ENCODE measurements at places on chromosomes 16 and 17.

- no peak for DNase-seq
These were observed 4.5 kb upstream of the CCDC57 start for GRCh38 chr17:82217120-82217529.

GRCh38 chr17:57512691-57513090 lies 232.4 kb downstream of the CCDC182 start:
- no peak for DNase-seq

DNA sequence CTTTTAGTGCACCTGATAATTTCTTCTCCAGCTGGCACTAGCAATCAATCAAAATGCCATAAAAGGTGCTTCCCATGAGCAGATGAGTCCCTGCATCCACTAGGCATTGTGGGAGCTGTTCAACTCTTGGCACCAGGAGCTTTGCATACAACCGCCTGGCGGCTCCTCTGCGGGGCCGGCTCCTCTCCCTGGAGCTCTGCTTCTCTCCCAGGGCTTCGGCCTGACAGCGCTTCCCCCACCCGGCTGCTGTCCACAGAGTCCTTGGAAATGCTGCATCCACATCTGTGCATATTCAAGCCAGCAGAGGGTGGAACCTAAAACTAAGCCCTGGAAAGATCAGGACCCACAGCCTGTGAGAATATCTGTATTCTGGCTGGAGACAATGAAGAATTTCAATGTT lies 62.9 kb downstream of the LMF1 start:
- no peak for DNase-seq

GRCh38 chr17:55200904-55201303 lies 63.9 kb upstream of the HLF start:
- no peak for DNase-seq

DNA sequence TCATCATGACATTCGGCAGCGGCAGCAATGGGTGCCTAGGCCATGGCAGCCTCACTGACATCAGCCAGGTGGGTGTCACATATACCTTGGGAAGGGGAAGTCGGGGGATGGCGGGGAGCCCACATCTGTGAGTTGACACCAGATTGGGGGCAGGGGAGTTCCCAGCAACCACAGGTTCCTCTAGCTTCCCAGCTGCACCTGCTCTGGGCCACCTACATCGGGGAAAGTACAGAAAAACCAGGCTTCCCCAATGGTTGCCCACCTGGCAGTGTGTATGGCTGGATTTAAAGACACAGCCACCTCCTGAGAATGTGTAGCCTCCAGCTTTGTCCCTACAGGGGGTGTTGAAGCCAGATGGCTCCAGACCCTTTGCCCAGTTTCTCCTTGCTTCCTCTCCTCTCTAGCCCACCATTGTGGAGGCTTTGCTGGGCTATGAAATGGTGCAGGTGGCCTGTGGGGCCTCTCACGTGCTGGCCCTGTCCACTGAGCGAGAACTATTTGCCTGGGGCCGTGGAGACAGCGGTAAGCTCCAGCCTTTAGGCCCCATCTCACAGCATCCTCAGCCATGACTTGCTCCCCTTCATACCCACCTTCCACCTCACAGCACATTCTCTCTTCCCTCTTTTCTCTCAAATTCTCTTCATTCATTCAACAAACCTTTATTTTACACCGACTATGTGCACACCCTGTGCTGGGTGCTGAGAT lies 5.0 kb upstream of the TRAF4 start:
- DNase-seq = no peak

GRCh38 chr17:1645207-1646171 lies at the start of gene SCARF1:
SCARF1 (minus strand) TSS chr17:1645732; CDS start chr17:1645697, 35 bp downstream.
- no peak for DNase-seq

DNA sequence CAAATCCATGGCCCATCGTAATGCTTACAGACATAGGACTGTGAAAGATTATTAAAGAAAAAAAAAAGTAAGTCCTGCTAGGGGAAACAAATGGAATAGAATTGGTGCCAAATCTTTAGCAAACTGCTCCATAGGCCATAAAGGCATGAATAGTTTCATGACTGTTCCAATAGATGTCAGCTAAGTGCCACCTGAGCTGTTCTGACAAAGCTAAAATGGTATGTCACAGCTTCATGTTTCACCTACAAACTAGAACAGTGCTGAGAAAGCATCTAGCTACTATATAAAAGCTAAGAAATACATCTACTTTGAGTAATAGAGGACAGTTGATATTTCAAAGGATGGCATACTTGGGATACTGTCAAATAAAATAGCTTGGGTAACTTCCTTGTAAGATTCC lies 771.6 kb upstream of the CA10 start:
- DNase-seq = no peak
